ENCODE measurements at places on chromosomes 4 and X.

DNA sequence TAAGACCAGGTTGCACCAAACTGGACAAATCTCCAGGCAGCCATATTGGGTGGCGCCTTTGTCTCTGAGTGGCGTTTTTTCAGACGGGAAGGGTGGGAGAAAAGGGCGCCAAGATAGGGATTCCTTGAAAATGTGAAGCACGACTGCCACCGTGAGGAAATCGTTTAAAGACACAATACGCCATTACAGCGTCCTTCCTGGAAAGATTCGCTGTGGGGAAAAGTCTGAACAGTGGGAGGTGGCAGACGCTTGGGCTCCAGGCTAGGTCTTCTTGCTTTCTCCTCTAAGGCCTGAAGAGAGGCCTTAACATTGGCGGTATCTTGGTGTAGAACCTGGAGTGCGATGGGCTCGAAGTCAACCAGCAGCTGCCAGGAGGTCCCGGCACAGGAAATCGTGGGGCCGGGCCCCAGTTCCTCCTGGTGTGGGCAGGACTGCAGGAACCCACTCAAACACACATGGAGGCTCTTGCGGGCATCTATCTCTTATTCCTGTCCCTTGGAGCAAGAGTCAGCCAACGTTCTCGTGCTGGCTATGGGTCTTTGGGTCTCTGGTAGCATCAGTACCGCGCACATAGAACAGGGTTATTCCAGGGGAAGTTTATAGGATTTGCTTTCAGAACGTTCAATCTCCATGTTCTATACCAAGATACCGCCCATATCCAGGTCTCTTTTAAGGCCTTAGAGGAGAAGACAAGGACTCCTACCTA, 208.8 kb downstream of the OR13H1 start:
- DNase-seq: no peak

DNA sequence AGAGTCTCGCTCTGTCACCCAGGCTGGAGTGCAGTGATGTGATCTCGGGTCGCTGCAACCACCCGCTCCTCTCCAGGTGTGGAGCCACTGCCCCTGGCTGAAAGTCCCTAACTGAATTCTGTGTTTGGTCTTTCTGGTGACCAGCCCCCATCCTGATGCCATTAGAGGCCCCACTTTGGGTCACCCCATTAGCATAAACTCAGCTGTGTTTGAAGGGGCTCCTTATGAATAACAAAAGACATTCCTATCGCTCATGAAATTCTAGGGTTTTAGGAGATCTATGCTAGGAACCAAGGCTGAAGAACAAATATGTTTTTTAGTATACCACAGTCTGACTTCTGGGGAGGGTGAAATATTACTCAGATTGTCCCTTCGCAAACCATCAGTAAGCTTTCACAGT, 652.9 kb downstream of the ADGRL3 start:
- DNase-seq: no peak

DNA sequence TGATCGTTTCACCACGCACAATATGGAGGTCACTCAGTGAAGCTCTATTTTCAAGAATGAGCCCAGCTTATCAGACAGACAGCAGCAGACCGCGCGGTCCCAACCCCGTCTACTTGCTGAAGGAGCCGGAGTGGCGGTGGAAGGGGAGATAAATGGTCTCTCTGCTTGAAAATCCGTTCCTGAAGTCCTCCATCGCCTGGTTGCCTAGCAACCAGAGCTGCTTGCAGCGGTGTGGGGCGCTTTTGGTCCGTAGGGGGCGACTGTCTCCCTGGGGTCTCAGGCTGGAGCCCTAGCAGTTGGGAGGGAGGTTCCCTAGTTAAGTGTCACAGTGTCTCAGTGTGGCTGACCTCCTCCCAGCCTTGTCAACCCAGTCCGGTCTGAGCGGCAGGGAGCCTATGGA, 8.3 kb upstream of the DLG3 start:
- DNase-seq: no peak

GRCh38 chr4:7191546-7192251, 639 bp upstream of the SORCS2 start:
- DNase-seq: no peak
